Pulmonary artery endothelial cell (primary cell): ENCODE measurements at places on chromosomes 3 and 15. TPM values are rescaled to one million over a fixed set of nuclear protein-coding genes. Genes with fewer than 3 reads are reported as not detected.

Gene ITGA11
- 0.20 and 0.39 TPM in 2 replicates for total RNA-seq

Gene SNTN
- not detected in 2 replicates for total RNA-seq

Gene HYAL2
- total RNA-seq: 535 and 564 TPM in 2 replicates

Gene SEMA5B
- not detected in 2 replicates for total RNA-seq

Gene SLC12A1
- total RNA-seq: not detected in 2 replicates

Gene TAGLN3
- 0.07 TPM in 1 of 2 replicates, not detected in the other for total RNA-seq

Gene PYGO1
- total RNA-seq: 0.28 and 0.59 TPM in 2 replicates

Gene MORC1
- not detected in 2 replicates for total RNA-seq

Gene CFAP91
- total RNA-seq: 0.14 and 0.92 TPM in 2 replicates

Gene TMCO5A
- not detected in 2 replicates for total RNA-seq

Gene ITIH1
- not detected in 2 replicates for total RNA-seq

Gene THRB
- total RNA-seq: 0.14 and 0.33 TPM in 2 replicates

Gene ITPKA
- 0.46 and 2.8 TPM in 2 replicates for total RNA-seq

Gene CCR1
- total RNA-seq: not detected in 2 replicates

Gene IL16
- 0.04 and 0.20 TPM in 2 replicates for total RNA-seq

Gene WDR53
- 8.7 and 12.3 TPM in 2 replicates for total RNA-seq

Gene FAM174B
- 0.25 and 0.73 TPM in 2 replicates for total RNA-seq

Gene DIPK2A
- total RNA-seq: 108 and 166 TPM in 2 replicates

Gene OR5K2
- not detected in 2 replicates for total RNA-seq

Gene SPRED1
- total RNA-seq: 21.4 and 27.8 TPM in 2 replicates

Gene PARP15
- 0.07 and 0.25 TPM in 2 replicates for total RNA-seq

Gene PRKCD
- 3.8 and 3.9 TPM in 2 replicates for total RNA-seq

Gene NTRK3
- total RNA-seq: not detected in 2 replicates

Gene CELSR3
- total RNA-seq: 0.18 and 0.20 TPM in 2 replicates

Gene PPARG
- total RNA-seq: 6.1 and 8.0 TPM in 2 replicates

Gene SOX14
- not detected in 2 replicates for total RNA-seq

Gene UROC1
- not detected in 2 replicates for total RNA-seq

Gene RBMS3
- 49.5 and 56.3 TPM in 2 replicates for total RNA-seq

Gene SMCO1
- 0.07 TPM in 1 of 2 replicates, not detected in the other for total RNA-seq

Gene RSL24D1
- total RNA-seq: 59.7 and 99.4 TPM in 2 replicates

Gene AMT
- total RNA-seq: 0.33 and 0.53 TPM in 2 replicates

Gene ERC2
- 0.53 and 1.6 TPM in 2 replicates for total RNA-seq

Gene MGLL
- 82.6 and 92.3 TPM in 2 replicates for total RNA-seq

Gene GP9
- total RNA-seq: not detected in 2 replicates

Gene TMEM266
- not detected in 2 replicates for total RNA-seq
